Myocyte (in vitro differentiated cells): ENCODE measurements at places on chromosomes 7 and 10. TPM values are rescaled to one million over a fixed set of nuclear protein-coding genes. Genes with fewer than 3 reads are reported as not detected.

Gene UTF1
- not detected in 2 replicates for total RNA-seq

Gene CAV2
- total RNA-seq = 89.0 and 131 TPM in 2 replicates

Gene LIPN
- total RNA-seq = not detected in 2 replicates

Gene CXCL12
- 8.1 and 9.1 TPM in 2 replicates for total RNA-seq

Gene PROSER2
- total RNA-seq = 10.1 and 15.0 TPM in 2 replicates

Gene PGAM2
- 62.5 and 81.2 TPM in 2 replicates for total RNA-seq

Gene PDCD4
- total RNA-seq = 36.2 and 37.0 TPM in 2 replicates

Gene CPA1
- 1.3 and 6.5 TPM in 2 replicates for total RNA-seq

Gene TMEM270
- not detected in 2 replicates for total RNA-seq

GRCh38 chr10:114771157-114771556 is 50.4 kb upstream of the FHIP2A start:
- no peak for DNase-seq

- no peak for DNase-seq
Measured at GRCh38 chr7:6232116-6232515, 40.3 kb downstream of the CYTH3 start.

DNA sequence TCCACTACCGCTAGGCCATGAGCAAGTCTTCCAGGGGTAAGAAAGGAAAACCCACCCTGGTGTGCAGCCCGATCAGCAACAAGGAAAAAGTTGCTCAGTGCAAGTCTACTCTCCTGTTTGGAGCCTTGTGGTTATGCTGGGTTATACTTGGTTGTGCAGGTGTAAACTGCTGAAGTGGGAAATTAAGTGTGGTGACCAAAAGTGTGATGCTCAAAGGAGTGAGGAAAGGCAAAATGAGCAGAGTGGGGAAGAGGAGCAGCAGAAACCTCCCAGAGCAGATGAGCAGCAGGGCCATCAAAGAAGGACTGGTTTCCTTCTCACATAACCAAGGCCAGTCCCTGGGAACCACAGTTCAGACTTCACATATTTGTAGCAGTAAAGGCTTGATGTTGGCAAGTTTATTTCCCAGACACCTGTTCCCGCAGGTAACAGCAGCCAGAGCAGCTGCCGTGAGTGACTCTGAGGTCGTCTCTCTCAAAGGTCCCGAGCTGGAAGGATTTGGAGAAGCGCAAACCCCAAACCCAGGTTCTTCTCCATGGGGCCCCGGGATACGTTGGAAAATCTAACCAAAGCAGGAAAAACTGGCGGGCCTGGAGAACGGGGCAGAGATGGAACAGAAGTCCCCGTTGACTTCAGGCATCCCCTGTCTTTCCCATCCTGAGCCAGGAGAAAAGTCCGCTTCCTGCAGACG is 607 bp upstream of the SMO start:
- DNase-seq = no peak

DNA sequence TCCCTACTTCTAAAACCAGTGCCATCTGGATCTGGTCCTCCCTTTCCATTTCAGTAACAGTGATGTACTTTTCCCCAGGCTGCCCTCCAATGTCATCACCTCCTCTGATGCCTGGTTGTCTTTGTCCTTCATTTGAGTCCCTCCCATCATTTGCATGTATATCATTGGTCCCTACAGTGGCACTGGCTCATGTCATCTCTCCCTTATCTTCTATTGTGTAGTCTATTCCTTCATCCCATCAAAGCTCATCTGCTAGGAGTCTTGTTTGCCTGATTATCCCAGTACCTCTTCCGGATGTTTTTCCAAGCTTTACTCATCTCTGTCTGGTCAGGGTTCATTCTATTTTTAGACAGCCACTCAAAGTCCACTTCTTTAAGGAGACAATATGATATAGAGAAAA is 292.9 kb upstream of the BMPER start:
- no peak for DNase-seq

DNA sequence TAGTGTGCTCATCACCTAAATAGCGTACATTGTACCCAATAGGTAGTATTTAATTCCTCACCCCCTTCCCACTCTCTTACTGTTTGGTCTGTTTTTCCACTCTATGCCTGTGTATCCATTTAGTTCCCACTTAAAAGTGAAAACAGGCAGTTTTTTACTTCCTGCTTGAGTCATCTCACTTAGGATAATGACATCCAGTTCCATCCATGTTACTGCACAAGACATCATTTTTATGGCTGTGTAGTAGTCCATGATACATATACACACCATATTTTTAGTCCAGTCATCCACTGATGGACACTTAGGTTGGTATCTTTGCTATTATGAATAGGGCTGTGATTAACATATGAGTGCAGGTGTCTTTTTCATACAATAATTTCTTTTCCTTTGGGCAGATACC is 10.1 kb downstream of the STK17A start:
- no peak for DNase-seq

GRCh38 chr7:89312551-89312950 is 517.0 kb upstream of the TEX47 start:
- no peak for DNase-seq

- no peak for DNase-seq
Measured at GRCh38 chr10:106226142-106226541, 938.4 kb downstream of the SORCS1 start.

DNA sequence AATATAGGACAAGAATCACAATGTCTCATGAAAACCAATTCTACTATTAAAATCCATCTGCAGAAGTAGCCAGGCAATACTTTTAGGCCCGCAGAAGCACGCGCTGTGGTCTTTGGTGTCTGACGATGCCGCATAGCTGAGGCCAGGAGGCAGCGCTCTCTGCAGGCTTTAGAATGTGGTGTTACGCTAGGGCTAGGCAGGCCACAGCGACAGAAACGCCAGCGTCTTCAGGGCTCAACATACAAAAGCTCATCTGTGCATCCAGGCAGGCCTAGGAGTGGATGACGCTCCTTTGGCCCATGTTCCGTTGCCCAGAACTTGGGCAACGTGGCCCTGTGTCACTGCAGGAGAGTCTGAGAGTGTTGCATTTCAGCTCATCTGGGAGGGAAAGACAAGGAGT is 601.1 kb upstream of the FOXK1 start:
- DNase-seq = no peak

- no peak for DNase-seq
Measured at GRCh38 chr10:78451592-78451991, 417.9 kb downstream of the RPS24 start.

- no peak for DNase-seq
Measured at GRCh38 chr10:59258890-59259289, 82.4 kb downstream of the PHYHIPL start.

DNA sequence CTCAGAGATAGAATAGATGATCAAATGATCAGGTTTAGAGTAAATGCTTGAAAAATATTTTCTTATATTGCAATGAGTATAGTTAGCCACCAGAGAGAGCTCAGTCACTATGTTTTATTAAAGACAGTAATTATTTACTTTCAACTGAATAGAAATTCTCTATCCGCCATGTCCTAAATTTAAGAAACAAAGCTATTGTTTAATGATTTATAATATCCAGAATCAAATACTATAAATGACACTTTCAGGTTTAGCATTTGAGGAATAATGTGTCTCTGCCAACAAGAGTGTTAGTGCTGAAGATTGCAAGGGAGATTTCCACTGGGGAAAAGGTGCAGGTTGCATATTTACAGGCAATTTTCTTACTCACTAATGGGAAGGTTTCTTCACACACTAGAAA is 184.7 kb downstream of the DGKB start:
- DNase-seq = peak; percentile 47

DNA sequence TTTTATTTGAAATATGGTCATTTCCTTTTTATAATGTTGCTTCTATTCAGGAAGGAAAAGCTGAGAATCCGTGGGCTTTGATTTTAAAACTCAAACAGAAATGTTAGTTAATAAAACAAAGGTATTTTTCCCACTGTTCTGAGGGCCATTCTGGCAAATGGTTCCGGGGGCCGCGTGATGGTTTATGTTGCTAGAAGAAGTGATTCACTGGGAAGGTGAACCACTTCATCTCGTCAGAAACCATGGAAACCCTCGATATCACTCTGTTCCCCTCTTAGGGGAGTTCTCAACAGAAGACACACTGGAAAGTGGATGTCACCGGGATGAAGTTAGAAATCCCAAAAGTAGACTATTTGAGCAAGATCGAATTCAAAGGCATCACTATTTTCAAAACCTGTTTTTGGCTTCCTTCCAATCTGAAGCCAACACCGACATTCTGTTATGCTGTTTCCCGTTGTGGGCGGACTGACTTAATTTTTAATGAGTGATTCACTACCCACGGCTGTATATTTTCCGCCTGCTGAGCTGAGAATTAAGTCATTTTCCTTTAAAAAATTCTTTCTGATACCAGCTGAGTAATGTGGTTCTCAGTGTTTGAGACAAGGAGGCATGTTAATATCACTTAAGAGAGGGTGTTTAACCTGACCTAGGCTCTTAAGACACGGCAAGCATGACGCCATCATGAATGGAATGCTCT is 84.1 kb downstream of the PTPRE start:
- peak; percentile 70 for DNase-seq

- no peak for DNase-seq
Measured at GRCh38 chr10:110409926-110410325, 87.8 kb upstream of the DUSP5 start.

DNA sequence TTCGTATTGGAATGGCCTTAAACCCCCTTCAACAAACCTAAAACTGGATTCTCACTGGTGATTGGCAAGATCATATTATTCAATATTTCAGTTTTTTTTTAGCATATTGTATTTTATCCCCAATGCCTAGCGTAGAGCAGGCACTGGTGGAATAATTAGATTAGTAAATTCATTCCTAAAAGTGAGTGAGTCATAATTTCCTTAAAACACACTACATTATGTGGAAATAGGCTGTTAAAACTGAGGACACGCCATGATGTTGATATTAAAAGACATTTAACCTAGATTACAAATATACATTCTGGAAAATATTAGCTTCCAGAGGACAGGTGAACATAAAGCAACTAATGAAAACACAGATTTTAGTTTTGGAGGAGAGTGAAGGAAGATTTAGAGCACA is 463.9 kb downstream of the PARD3 start:
- DNase-seq = no peak

DNA sequence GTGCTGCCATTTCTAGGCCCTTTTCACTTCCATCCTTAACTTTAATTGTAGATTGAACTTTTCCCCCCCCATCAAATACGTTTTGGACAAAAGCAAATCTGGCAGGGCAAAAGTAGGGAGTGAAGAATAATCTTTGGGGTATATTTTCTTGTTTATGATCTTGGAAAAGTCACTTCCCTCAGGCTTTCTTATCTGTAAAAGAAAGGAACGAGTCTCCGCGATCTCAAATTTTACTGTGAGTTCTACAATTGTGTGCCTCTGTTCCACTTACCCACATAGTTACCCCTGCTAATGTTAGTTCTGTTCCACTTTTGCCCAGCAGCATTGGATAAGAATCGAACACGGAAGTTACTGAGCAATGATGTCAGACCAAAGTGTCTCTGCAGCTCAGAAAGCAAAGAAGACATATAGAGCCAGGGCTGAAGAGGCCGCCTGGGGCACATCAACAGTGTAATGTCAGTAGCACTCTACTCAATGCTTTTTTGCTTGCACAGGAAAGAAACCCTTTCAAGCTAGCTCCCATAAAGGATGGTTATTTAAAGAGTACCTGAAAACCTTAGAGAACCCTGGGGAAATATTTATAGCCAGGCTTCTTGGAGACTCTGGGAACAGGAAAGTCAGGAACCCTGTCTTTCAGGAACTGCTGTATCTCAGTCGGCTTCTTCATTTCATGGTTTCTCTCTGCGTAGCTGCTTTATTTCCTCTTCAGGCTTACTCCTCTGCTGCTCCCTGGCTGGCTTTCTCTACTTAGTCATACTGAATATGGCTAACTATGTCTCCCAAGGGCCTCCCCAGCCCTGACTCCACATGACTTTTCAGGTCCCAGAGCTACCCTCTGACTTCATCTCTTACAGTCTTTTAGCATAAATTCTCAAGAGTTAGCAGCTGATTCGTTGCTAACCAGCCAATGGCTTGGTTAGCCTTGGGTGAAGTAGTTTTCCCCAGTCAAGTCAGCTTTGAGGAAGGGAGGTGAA is 123.7 kb upstream of the FAM3C start:
- no peak for DNase-seq

- DNase-seq = peak; percentile 88
Measured at GRCh38 chr7:16268821-16269768, 152.2 kb downstream of the CRPPA start.

GRCh38 chr7:138885383-138886147 is 87.6 kb upstream of the ATP6V0A4 start:
- DNase-seq = no peak

DNA sequence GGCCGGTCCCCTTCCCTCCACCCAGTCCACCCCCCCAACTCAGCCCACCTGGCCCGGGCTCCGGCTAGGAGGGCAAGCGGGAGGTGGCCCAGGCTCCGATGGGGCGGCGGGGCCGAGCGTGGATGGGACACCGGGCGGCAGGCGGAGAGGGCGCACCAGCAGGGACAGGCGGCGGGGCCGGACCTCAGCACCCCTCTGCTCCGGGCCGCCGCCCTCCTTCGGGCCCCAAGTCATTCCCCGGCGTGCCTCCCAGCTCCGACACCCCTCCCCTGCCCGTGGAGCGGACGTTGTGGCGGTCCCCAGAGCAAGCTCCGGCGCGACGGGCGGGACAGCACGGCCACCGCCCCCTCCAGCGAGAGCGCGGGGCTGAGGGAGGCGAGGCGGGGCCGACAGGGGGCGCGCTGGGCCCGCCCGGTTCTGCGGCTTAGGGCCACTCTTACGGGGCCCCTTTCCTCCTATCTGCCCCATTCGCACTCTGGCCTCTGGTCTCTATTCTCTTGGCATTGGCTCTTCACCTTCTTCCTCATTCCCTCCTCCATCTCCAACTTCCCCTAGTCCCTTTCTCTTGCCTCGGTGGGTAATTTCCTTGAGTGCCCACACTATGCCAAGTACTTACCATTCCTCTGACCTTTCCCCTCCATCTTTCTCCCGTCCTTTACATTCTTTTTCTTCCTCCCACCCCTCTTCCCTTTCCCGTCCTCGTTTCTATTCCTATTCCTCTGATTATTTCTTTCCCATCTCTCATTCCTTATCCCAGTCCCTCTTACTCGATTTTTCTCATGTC is 701 bp upstream of the GBX1 start:
- DNase-seq = no peak

DNA sequence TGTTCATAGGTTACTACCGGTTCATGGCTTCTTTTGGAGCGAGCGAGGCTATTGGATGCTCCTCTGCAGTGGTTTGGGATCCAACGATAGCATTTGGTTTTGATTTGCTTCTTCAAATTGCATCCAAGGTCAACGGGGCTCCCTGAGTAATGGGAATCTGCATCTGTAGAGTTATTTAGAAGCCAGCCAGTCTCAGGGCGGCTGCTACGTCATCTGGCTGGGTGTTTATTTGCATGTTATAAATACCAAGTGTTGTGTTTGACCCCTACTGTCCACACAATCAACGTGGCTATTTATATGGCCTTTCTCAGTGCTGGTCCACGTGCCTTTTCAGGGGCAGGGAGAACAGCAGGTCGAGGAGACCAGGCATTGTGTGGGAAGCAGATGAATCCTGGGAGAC is 137.7 kb downstream of the PRPF18 start:
- DNase-seq = peak; percentile 33
